ENCODE measurements at places on chromosomes 6 and 20.

DNA sequence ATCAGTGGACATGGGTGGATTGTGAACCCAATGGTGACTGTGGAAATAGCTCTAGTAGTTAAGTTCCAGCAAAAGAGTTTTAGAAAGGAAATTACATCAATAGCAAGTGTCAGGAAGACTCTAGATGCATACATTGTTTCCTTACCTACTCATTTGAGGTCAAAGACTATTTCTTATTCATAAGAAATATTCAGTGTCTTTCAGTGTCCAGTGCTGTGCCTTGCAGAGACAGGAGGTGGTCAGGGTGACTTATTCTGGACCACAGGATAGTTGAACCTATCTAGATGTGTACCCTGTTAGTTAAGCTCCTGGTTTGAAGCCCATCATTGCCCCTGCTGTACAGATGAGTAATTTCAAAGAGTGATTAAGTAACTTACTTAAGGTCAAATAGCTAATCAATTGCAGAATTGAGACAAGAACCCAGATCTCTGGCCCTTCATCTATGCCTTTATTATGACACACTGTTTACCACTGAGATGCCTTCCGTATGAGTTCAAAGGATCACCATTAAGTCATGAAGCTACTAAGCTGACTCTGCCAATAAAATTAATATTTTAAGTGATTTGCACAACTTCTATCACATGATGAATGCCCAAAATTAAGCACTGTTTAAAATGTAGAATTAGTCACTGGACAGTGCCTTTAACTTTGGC is 136.1 kb downstream of the PDSS2 start:
- no peak for DNase-seq

DNA sequence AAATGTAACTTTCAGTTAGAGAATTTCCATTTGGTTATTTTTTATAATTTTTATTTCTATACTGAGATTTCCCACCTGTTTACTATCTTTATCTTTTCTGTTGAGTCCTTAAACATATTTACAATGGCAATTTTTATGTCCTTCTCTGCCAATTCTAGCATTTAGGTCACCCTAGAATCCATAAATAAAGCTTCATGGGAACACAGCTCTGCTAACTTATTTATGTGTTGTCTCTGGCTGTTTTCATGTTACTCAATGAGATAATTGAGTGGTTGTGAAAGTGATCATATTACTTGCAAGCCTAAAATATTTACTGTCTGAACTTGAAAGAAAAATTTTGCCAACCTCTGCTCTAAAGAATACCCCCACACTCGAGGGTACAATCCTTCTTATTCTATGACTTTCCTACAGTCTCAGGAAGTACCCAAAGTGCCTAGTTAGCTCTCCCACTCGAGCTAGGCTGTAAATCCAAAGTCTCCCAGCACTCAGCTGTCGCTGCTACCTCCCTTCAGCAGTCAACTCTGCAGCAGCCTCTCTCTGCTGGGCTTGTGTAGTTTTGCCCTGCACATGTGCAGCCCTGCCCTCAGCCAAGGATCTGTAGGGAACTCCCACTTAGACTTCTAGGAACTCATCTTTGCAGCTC is 53.5 kb upstream of the GCLC start:
- no peak for DNase-seq

DNA sequence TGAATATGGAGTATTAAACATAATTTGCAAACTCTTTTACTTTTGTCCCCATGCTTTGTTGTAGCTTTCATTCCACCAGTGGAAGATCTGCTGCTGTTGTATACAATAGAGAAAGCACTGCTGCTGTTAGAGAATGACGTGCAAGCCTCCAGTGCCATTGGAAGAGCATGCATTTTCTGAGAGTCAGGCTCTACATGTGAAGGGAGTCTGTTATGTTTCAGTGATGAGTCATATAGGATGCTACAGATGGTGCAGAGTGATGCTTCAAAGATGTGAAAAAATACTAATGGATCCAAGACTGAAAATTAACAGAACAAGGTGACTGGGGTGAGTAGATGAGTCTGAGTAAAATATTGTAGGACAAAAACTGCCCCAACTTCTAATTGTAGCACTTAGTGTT is 22.4 kb upstream of the BACH2 start:
- no peak for DNase-seq

DNA sequence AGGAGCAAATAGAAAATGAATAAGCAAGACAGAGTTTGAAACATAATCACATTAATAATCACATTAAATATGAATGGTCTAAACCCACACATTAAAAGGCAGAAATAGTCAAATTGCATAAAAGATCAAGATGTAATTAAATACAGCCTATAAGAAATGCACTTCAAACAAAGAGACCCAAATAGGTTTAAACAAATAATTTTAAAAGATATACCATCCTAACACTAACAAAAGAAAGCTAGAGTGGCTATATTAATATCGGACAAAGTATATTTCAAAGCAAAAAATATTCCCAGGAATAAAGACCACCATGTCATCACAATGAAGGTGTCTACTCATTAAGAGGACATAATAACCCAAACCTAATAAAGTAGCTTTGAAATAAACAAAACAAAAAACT is 140.2 kb downstream of the WDR27 start:
- no peak for DNase-seq

- DNase-seq: no peak
Observed at GRCh38 chr6:27049863-27050781, 197.4 kb upstream of the PRSS16 start.

DNA sequence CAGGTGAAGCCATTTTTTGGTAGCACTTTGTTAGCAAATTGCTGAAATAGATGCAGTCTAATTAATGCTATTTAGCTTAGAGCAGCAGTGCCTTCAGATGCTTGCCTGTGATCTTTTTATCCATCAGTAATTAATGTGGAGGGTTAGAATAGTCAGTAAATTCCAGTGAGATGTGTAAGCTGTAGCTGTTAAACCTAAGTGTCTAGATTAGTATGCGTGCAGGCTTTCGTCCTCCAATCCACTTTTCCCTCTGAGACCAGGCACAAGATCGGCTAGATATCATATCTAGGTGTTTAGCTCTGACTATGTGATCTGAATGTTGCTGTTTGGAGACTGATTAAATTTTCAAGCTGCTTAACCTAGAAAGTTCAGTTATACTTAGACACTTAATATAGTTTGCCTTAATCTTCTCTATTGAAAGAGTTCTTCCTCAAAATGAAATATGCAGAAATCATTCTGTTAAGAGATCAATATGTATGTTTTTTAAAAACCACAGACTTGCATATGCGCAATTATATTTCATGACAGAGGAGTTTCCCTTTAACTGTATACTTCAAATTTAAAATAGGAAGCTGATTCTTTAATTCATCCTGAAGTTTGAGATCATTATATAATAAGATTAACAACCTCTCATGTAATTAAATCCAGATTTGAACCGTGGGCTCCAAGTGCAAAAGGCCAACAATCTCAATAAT is 41.2 kb downstream of the XRN2 start:
- no peak for DNase-seq

All from putamen (tissue), 1 donor.